Adrenal gland (tissue), 19 donors: ENCODE measurements at places on chromosomes 5 and 9. TPM values are rescaled to one million over a fixed set of nuclear protein-coding genes. Genes with fewer than 3 reads are reported as not detected.

DNA sequence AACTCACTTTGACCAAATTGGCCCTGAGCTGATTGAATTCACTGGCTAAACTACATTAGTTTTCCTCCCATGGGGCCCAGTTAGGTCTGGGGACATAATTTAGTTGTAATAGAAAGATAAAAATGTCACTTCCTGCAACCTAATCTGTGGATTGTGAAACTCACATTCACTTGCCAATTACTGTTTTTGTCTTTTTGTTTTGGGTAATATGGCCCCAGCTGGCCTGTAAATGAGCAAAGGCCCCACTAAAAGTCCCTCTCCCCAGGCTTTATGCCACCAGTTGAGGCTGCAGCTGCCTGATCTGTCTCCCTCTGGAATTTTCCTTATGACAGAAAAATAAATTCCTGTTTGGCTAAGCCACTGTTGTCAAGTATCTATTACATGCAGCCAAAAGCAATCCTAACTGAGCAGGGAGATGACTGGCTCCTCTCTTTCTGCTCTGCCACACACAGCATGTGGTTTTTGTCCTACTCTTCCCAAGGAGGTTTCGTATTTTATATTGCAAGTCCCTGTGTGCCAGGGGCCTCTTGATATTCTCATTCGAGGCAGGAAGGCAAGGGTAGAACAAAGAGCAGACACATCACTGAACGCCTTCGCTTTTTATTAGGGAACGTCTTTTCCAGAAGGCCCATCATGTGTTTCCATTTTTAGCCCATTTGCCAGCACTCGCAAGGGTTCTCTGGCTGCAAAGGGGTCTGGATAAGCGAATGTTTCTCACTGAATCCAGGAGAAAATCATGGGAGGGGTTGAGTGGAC lies 24.1 kb upstream of the SLC25A48 start:
- no peaks in the 10 kb centered on the region for H3K27me3 ChIP-seq
- H3K36me3 ChIP-seq = no peaks in the 10 kb centered on the region
- no peak for DNase-seq
- no peaks in the 10 kb centered on the region for H3K4me1 ChIP-seq
- H3K27ac ChIP-seq = no peak overlapping the region
- no peak overlapping the region for H3K4me3 ChIP-seq

DNA sequence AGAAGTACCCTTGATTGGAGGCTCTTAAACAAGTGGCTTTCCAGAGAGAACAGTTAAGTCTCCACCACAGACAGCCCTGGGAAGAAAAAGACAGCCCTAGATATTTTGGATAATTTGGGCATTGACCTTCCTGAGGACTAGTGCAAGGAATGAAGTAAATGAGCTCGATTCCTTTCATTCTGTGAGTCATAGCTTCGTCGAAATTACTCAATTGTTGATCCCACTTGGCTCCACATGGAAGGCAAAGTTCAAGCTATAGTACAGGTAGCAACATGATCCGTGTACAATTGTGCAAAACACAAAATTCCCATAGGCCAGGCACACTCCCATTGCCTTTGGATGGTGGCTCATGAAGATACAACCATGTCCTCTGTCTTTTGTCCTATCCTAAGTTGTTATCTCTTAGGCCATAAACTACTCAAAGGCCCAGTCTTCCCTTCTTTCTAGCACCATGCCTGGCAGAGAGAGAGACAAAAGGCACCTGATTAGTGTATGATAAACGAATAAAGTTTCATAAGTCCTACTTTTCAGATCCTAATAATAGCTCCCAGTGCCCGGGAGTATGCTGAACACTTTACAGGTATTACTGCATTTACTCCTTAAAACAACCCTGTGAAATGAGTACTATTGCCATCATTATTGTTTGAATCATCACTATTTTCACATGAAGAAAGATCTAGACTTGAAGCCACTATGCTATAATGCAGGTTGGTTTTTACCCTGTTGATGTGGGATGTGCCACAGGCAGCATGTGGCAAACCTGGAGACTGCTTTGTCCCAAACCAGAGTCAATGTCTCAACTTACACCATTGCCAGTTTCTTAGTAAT lies 116.7 kb upstream of the RANBP3L start:
- H3K36me3 ChIP-seq = no peaks in the 10 kb centered on the region
- no peak overlapping the region for H3K27ac ChIP-seq
- H3K4me1 ChIP-seq = no peaks in the 10 kb centered on the region
- H3K4me3 ChIP-seq = no peak overlapping the region
- DNase-seq = no peak
- no peaks in the 10 kb centered on the region for H3K27me3 ChIP-seq

- H3K27me3 ChIP-seq = no peaks in the 10 kb centered on the region
- H3K27ac ChIP-seq = no peak overlapping the region
- no peaks in the 10 kb centered on the region for H3K36me3 ChIP-seq
- no peak overlapping the region for H3K4me3 ChIP-seq
- H3K4me1 ChIP-seq = no peaks in the 10 kb centered on the region
- no peak for DNase-seq
Observed at GRCh38 chr9:2524601-2525000, 97.0 kb upstream of the VLDLR start.

Gene ZDHHC11
- 4.0 TPM for total RNA-seq

Gene GTF2H2C
- 20.0 TPM for total RNA-seq

- H3K4me1 ChIP-seq = no peaks in the 10 kb centered on the region
- H3K27ac ChIP-seq = no peak overlapping the region
- no peak for DNase-seq
- no peaks in the 10 kb centered on the region for H3K27me3 ChIP-seq
- no peaks in the 10 kb centered on the region for H3K36me3 ChIP-seq
- H3K4me3 ChIP-seq = no peak overlapping the region
Observed at GRCh38 chr9:100011062-100011681, 87.6 kb downstream of the ERP44 start.

Gene PTGER4
- total RNA-seq = 89.6 TPM

Gene PKD2L2
- total RNA-seq = not detected

Gene ACO1
- 91.6 TPM for total RNA-seq

GRCh38 chr9:137639303-137640051 lies 20.7 kb downstream of the EHMT1 start:
- H3K4me1 ChIP-seq = peaks cover 30% of the 10 kb centered on the region
- no peaks in the 10 kb centered on the region for H3K27me3 ChIP-seq
- no peaks in the 10 kb centered on the region for H3K36me3 ChIP-seq
- no peak overlapping the region for H3K27ac ChIP-seq
- H3K4me3 ChIP-seq = peak overlapping the region; percentile 24

DNA sequence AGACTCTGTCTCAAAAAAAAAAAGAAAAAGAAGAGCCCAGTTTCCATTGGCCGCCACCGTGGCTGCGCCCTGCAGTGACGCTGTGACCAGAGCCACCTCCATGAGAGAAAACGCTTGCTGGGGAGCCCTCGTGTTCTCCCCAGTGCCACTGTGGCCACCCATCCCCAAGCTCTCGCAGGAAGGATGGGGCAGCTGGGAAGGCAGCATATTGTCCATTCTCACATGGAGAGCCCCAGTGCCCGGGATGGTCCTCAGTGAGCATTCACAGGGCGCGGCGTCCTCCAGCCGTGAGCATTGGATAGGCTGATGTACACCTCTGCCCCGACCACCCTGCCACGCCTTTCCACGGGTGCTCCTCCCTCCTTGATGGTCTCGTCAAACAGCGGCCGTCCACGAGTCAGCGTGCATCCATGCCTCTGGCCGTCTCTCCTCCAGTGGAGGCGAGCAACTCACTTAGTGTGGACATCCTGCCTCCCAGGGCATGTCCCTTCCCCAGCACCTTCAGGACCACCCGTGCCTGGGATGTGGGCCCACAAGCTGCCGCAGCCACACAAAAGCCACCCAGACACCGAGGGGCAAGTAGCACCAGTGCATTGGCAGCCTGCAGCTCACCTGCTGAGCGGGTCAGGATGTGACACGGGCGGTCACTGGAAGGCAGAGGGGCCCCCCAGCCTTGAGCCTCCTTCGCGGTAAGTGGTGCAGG lies 23.4 kb upstream of the SLC6A19 start:
- H3K4me3 ChIP-seq = no peak overlapping the region
- DNase-seq = no peak
- H3K36me3 ChIP-seq = no peaks in the 10 kb centered on the region
- no peak overlapping the region for H3K27ac ChIP-seq
- no peaks in the 10 kb centered on the region for H3K27me3 ChIP-seq

Gene LARP1
- total RNA-seq = 105 TPM

Gene RMRP
- total RNA-seq = 1,987 TPM

Gene CCNI2
- total RNA-seq = not detected

DNA sequence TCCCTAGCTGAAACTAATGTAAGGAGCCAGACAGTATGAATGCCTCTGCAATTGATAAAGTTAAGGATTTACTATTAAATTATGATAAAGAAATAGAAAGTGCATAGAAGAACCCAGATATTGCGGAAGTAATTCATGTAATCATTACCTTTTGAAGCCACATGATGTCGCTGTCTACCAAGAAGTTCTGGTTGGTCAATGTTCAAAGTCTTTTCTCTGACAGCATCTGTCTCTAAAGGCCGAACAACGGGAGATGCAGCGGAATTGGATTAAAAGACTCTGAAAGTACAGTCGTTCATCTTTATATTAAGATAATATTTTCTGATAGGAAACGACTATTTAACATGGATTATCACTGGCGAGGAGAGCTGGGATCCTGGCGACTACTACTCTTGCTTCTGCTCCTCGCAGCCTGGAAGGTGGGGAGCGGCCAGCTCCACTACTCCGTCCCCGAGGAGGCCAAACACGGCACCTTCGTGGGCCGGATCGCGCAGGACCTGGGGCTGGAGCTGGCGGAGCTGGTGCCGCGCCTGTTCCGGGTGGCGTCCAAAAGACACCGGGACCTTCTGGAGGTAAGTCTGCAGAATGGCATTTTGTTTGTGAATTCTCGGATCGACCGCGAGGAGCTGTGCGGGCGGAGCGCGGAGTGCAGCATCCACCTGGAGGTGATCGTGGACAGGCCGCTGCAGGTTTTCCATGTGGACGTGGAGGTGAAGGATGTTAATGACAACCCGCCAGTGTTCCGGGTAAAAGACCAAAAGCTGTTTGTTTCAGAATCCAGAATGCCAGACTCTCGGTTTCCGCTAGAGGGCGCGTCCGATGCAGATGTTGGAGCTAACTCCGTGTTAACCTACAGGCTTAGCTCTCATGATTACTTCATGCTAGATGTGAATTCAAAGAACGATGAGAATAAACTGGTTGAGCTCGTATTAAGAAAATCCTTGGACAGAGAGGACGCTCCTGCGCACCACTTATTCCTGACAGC lies at the start of gene PCDHA8:
Gene PCDHA8 (plus strand): TSS at position 210 of the 985 bp plus-strand sequence. CDS start 135 bp downstream, at position 345.
- no peak for DNase-seq
- peaks cover 5% of the 10 kb centered on the region for H3K27me3 ChIP-seq
- H3K4me1 ChIP-seq = no peaks in the 10 kb centered on the region
- peak within 1 kb of the TSS; percentile 23 for H3K4me3 ChIP-seq
- no peak within 1 kb of the TSS for H3K27ac ChIP-seq

DNA sequence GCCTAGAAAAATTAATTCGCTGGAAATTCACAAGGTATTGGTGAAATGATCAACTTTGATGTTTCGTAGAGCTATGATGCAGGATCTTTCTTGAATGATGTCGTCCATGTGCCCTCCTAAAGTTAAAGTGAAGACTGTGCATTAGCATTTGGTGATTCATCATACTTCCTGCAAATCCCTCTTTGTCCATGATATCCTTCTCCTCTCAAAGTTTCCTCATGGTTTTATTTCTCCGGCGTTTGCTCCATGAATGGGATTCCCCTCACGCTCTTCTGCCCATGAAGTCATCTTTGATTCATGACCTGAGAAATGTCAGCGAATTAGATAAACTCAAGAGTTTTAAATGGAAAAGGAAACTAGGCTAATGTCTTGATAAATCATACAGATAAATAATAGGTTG lies 372.7 kb downstream of the PSAT1 start:
- H3K27me3 ChIP-seq = no peaks in the 10 kb centered on the region
- no peak overlapping the region for H3K4me3 ChIP-seq
- no peaks in the 10 kb centered on the region for H3K36me3 ChIP-seq
- no peaks in the 10 kb centered on the region for H3K4me1 ChIP-seq
- no peak overlapping the region for H3K27ac ChIP-seq

Gene GPR151
- total RNA-seq = not detected

GRCh38 chr5:57566914-57567313 lies 84.3 kb upstream of the ACTBL2 start:
- no peak overlapping the region for H3K27ac ChIP-seq
- no peaks in the 10 kb centered on the region for H3K4me1 ChIP-seq
- no peaks in the 10 kb centered on the region for H3K27me3 ChIP-seq
- DNase-seq = no peak

- no peaks in the 10 kb centered on the region for H3K36me3 ChIP-seq
- peaks cover 22% of the 10 kb centered on the region for H3K4me1 ChIP-seq
- no peak overlapping the region for H3K4me3 ChIP-seq
- no peak overlapping the region for H3K27ac ChIP-seq
Observed at GRCh38 chr5:158050421-158050820, 191.5 kb upstream of the CLINT1 start.

Gene GFRA3
- 4.0 TPM for total RNA-seq

- no peaks in the 10 kb centered on the region for H3K27me3 ChIP-seq
- H3K36me3 ChIP-seq = no peaks in the 10 kb centered on the region
- no peaks in the 10 kb centered on the region for H3K4me1 ChIP-seq
- H3K4me3 ChIP-seq = no peak overlapping the region
- DNase-seq = no peak
- H3K27ac ChIP-seq = no peak overlapping the region
Observed at GRCh38 chr5:134494780-134495179, 30.7 kb upstream of the JADE2 start.

DNA sequence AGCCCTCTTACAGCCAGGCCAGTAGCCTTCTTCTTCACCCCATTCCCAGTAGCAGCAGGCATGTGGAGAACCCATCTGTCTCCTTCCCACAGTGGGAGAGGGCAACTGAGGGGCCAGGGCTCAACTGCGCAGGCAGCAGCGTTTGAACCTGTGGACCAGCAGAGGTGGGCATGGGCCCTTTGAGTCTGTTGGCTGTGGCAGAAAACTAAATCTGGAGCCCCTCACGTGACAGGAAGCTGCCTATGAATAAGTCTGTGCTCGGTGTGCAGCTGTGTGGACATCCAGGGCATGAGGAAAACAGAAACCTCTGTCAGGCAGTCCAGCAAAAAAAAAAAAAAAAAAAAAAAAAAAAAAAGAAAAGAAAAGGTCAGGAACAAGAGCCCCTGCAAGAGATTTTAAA lies 189.2 kb upstream of the NR3C1 start:
- H3K27ac ChIP-seq = no peak overlapping the region
- H3K27me3 ChIP-seq = no peaks in the 10 kb centered on the region
- no peaks in the 10 kb centered on the region for H3K36me3 ChIP-seq
- H3K4me3 ChIP-seq = no peak overlapping the region
- H3K4me1 ChIP-seq = no peaks in the 10 kb centered on the region

GRCh38 chr9:71681708-71682272 lies 86.5 kb downstream of the CEMIP2 start:
- no peaks in the 10 kb centered on the region for H3K27me3 ChIP-seq
- no peaks in the 10 kb centered on the region for H3K36me3 ChIP-seq
- peaks cover 4% of the 10 kb centered on the region for H3K4me1 ChIP-seq
- no peak for DNase-seq

Gene GHR
- total RNA-seq = 9.6 TPM

DNA sequence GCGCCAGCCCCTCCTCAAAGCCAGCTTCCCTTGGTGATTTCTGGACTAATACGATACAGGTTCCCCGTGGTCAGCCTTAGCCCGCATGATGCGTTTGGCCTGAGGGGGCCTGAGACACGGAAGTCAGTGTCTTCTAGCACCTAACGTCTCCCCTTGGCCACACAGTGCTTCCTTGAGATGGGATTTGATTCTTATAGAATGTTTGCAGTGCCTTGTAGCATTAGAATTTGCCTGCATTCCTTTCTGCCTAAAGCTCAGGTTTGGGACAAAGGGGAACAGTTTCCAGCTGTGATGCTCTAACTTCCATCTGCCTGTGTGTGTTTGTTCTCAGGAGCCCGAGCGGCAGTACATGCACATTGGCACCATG lies 34.4 kb downstream of the CFAP90 start:
- H3K4me3 ChIP-seq = no peak overlapping the region
- H3K27me3 ChIP-seq = no peaks in the 10 kb centered on the region
- no peaks in the 10 kb centered on the region for H3K36me3 ChIP-seq
